Jurkat, Clone E6-1 (cell line): ENCODE measurements at places on chromosomes 4 and X.
A peak's percentile ranks its signal among the peaks of the same experiment; 100 is the strongest.

DNA sequence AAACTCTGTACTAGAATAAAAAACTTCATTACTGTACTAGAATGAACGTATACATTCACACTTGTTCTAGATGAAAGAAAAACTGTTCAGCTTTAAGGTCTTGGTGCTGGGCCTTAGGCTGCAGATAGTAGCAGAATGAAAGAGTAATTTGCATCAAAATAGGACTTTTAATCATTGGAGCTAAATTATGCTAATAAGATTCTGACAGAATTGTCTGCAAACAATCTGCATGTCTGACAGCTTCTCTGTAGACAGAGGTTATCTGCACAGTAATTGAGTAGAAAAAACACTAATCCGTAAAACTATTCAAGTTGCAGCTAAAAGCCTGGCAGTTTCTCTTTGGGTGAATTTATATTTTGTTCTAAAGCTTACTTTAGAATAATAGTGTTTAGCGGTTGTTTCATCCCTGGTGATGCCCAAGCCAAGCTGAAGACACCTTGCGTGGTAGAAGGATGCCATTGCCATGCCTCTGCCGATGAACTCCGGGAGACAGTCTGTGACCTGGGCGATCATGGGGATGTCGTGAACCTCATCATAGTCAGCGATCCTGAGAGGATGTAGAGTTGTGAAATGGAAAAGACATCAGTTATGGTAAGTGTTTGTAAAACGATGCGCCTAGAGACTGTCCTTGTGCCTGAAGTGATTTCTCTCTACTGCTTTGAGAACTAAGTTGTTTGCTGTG lies 25.3 kb downstream of the LRP2BP start:
- DNase-seq, result no peak

DNA sequence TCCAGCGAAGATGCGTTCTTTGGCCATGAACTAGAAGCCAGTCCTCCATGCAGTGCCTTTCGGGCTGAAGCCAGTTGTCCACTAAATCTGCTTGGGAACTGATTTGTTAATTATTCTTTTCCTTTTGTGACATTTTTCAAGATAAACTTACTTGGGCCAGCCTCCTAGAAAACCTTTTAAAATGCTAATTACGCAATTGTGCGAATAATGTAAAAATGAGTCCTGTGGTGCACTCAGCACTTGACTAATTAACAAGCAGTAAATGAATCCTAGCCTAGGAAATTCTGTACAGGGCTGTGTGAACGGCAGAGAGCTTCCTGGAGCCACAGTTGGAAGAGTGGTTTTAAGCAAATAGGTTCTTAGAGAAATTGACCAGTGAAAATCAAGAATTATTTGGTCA lies 149.9 kb upstream of the SCML1 start:
- DNase-seq, result no peak

- DNase-seq, result no peak
Measured at GRCh38 chrX:10223276-10223675, 66.5 kb downstream of the CLCN4 start.

GRCh38 chrX:153687121-153688039 lies at the start of gene SLC6A8:
SLC6A8 (plus strand) TSS chrX:153687926; CDS start chrX:153688575, 649 bp downstream.
- no peak for DNase-seq

- DNase-seq, result no peak
Measured at GRCh38 chr4:137226221-137226620, 306.1 kb downstream of the PCDH18 start.

DNA sequence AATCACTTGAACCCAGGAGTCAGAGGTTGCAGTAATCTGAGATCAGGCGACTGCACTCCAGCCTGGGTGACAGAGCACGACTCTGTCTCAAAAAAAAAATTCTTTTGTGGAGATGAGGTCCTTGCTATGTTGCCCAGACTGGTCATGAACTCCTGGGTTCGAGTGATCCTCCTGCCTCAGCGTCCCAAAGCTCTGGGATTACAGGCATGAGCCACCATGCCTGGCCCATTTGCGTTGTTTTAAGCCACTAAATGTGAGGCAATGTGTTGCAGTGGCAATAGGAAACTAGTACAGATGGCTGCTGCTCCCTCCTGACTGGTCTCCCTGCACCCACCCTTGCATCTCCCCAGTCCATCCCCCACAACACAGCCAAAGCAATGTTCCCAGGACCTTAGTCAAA lies 40.0 kb upstream of the APLN start:
- no peak for DNase-seq

GRCh38 chr4:74659576-74660411 lies 134.5 kb downstream of the BTC start:
- DNase-seq, result no peak

DNA sequence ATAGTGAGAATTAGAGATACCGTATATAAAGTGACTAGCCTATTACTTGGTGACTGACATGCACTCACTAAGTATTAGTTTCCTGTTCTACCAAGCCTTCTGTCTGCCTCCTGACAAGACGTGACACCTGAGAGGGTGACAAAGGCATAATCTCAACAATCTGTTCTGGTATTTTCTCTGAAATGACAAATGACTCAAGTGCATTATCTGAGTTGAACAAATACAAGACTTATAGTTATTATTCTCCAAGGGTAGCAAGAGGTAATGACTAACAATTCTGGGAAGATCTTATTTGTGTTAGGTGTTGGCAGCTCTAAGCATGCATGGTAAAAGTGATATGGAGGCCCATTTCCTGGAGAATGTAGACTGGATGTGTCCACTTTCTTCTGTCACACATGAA lies 60.6 kb downstream of the SYTL5 start:
- no peak for DNase-seq

GRCh38 chr4:128830906-128831503 lies 21.5 kb downstream of the JADE1 start:
- DNase-seq, result no peak

DNA sequence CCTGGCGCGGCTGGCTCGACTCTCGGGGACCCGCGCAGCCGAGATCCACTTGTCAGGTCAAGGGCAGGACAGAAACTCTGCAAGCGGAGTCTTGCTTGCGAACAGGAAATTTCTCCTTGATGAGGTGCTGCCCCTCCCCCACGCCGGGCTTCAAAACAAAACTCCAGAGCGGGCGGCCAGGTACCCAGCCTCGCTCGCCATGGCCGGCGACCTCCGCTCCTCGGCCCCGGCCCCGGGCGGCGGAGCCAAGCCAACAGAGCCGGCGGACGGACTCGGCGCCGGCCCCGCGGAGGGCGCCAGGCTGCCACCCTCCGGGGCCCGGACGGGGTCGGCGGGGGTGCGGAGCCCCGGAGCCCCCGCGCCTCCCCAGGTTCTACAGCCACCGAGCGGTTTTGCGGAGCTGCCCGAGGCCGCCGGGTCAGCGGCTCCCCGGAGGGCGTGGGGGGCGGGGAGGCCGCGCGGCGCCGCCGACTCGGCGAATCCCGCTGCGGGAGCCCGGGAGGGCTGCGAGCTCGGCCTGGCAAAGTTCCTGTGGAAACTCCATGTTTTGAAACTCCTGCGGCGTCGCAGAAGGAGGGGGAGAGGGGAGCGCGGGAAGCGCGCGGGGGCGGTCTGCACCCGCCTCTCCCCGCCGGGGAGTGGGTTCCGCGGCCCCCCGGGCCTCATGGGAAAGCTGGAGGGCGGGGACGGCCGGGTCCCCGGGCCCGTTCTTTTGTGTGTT lies 11.7 kb upstream of the BCOR start:
- DNase-seq, result peak; percentile 42

GRCh38 chr4:95949136-95949765 lies 109.4 kb downstream of the PDHA2 start:
- DNase-seq, result no peak

- no peak for DNase-seq
Measured at GRCh38 chrX:55326985-55327384, 62.3 kb upstream of the PAGE3 start.
